ENCODE measurements at places on chromosomes 6 and 20. TPM values are rescaled to one million over a fixed set of nuclear protein-coding genes. Genes with fewer than 3 reads are reported as not detected.

Gene TMEM151B
- 1.3 TPM for total RNA-seq

Gene SLC4A11
- 4.8 TPM for total RNA-seq

Gene SCRT2
- total RNA-seq, result not detected

Gene ENPP4
- not detected for total RNA-seq

Gene CDK19
- 10.2 TPM for total RNA-seq

Gene BTNL2
- not detected for total RNA-seq

Gene SLC35F1
- total RNA-seq, result not detected

Gene CST4
- total RNA-seq, result not detected

Gene LTA
- total RNA-seq, result not detected

Gene TEAD3
- total RNA-seq, result 12.3 TPM

Gene GJA10
- total RNA-seq, result not detected

Gene TMEM30A
- total RNA-seq, result 133 TPM

Gene ZNF165
- total RNA-seq, result 0.09 TPM

Gene CRYBG1
- 45.2 TPM for total RNA-seq

Gene MCCD1
- total RNA-seq, result not detected

Gene CAGE1
- not detected for total RNA-seq

Gene SPATA2
- 3.4 TPM for total RNA-seq

Gene LINC00237
- not detected for total RNA-seq

Gene KCNQ2
- total RNA-seq, result 0.31 TPM

Gene EGFL8
- 1.9 TPM for total RNA-seq

Gene AGER
- 2.2 TPM for total RNA-seq

Gene SERPINB6
- 141 TPM for total RNA-seq

Gene SLC22A16
- not detected for total RNA-seq

Gene SLC22A7
- total RNA-seq, result not detected

Gene MAS1
- total RNA-seq, result not detected

Gene SH3BGRL2
- total RNA-seq, result 2.3 TPM

Gene SHLD1
- total RNA-seq, result 4.3 TPM

Gene HDGFL1
- not detected for total RNA-seq

Gene MUC21
- not detected for total RNA-seq

Gene GGTLC1
- total RNA-seq, result not detected

Gene TNFRSF6B
- total RNA-seq, result 3.4 TPM

Gene PPP1R3G
- 0.22 TPM for total RNA-seq

Gene PRSS16
- 0.62 TPM for total RNA-seq

Gene KIAA1755
- 0.57 TPM for total RNA-seq

Gene TOX2
- 1.2 TPM for total RNA-seq

Gene LY6G6F
- not detected for total RNA-seq

Gene RNF144B
- total RNA-seq, result 0.60 TPM

Gene PMEPA1
- 10.5 TPM for total RNA-seq

Gene SULF2
- total RNA-seq, result 23.5 TPM
